Activated T-cell treated with anti-CD3 and anti-CD28 coated beads, Interleukin-2, amount 50 U/mL, for 48 hours (primary cell): ENCODE measurements at places on chromosomes 2 and 18.

- DNase-seq = no peak
These were observed 65.4 kb upstream of the VRK2 start for GRCh38 chr2:57981083-57981768.

DNA sequence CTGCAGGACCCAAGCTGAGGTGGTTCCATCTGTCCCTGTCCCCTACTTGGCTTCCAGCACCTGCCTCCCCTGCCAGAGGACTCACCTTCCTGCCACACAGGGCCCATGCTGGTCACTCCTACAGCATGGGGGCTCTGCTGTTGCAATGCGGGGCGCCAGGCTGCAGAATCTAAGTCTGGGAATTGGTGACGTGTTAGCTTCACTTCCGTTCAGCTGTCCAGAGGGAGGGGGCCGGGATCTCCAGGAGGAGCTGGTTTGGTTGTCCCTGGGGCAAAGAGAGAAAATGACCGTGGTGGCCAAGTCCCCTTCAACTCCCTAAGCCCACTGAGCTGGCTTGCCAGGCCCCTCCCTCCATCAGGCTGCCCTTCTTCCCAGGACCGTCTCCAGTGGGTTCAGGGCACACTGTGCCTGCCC lies 69.5 kb downstream of the IL1R2 start:
- DNase-seq = no peak

DNA sequence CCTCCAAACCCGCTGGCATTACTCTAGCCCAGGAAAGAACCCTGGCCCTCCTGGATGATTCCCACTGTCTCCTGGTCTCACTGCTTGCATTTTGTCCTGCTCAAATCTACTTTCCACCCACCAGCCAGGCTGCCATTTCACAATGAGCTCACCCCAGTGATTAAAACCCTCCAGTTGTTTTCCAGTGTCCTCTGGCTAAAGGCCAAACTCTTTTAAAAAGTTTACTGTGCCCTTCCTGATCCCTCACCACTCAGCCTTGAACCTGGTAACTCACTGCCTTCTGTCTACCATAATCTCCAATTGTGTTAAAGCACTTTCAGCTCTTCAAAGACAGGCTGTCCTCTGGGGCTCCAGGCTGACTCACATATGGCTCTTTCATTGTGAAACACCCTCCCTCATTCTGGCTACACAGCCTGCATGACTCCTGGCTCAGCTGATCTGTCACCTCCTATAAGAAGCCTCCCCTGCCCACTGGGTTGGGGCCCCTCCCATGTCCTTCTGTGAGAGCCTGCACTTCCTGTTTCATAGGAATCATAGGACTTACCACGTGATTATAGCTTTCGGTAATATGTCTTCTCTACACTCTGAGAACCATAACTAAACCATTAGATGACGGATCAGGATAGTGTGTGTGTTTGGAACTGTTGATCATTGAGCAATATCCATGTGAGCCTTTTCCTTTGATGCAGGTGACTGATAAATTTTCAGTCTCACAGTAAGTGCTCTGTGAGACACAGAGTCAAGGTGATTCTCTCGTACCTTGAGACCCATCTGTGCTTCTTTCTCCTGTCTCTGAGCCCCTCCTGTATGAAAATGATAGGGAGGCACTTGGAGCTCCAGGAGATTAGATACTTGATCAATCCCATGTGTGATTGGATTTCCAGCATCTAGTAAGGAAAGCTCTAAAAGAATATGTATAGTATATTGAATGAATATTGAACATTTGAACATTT lies 590.8 kb upstream of the ID2 start:
- peak; percentile 82 for DNase-seq

DNA sequence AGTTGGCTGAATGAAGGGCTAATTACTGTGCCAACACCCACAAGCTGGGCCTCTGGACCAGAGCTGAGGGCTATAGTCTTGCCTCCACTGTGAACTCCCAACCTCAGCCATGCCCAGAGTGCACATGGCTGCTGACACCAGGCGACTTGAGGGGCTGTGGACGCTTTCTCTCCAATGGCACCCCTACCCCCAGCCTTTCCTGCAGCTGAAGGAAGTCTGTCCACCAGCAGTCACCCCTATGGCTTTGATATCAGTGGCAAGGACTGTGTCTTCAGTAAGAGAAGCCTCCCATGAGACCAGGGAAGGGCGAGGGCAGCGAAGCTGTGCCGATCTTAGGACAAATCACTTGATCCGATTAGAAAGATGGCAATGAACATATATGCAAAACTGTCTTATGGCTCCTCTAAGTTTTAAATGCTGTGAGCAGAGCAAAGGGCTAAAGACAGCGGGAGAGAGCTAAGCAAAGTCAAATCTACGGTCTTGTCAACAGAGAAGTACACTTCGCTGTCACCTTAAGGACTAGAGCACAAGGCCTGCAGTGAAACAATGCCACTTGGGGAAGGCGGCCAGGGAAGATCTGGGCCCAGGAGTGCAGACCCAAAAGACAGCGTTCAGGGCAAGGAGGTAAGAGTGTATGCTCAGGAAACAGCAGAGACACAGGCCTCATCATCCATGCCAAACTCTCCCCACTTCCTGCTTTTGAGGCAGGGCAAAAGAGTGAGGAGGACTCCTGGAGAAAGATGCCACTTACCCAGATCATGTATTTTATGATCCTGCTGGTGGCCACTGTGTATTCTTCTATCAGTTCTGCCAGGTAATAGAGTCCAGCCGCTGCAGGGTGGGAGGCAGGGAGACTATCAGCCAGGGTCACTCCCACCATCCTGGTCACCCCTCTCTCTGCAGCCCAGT lies 1.5 kb downstream of the TEX261 start:
- DNase-seq = peak; percentile 18

- no peak for DNase-seq
These were observed 56.6 kb downstream of the EIPR1 start for GRCh38 chr2:3320910-3321605.

DNA sequence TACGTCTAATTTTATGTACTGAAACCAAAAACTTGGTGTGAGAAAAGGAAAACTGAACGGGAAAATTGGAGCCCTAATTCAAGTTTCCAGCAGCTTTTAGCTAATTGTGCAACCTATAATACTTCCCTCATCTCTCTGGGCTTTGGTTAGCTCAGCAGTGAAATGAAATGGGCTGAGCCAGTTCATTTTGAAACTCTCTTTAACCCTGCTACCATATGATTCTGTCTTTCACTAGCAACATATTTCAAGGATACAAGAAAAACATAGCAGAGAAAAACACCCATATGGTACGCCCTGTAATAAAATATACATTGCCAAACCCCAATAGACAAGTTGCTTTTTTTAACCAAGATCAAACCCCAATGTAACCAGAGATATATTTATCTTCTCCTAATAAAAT lies 799 bp downstream of the SYT4 start:
- no peak for DNase-seq
